PC-3 (cell line): ENCODE measurements at places on chromosomes 7 and 10.
A peak's percentile ranks its signal among the peaks of the same experiment; 100 is the strongest.

GRCh38 chr7:137753948-137754851, 92.6 kb downstream of the DGKI start:
- H3K27ac ChIP-seq: no peak overlapping the region
- H3K4me3 ChIP-seq: no peak overlapping the region
- H3K36me3 ChIP-seq: no peaks in the 10 kb centered on the region
- H3K4me1 ChIP-seq: no peaks in the 10 kb centered on the region

- no peak overlapping the region for H3K4me3 ChIP-seq
- no peak for DNase-seq
- no peaks in the 10 kb centered on the region for H3K4me1 ChIP-seq
Observed at GRCh38 chr7:265192-265997, 24.6 kb upstream of the FOXL3 start.

GRCh38 chr7:127252377-127252713, 396 bp downstream of the GRM8 start:
- H3K27ac ChIP-seq: no peak overlapping the region
- DNase-seq: no peak
- H3K4me1 ChIP-seq: peaks cover 13% of the 10 kb centered on the region

DNA sequence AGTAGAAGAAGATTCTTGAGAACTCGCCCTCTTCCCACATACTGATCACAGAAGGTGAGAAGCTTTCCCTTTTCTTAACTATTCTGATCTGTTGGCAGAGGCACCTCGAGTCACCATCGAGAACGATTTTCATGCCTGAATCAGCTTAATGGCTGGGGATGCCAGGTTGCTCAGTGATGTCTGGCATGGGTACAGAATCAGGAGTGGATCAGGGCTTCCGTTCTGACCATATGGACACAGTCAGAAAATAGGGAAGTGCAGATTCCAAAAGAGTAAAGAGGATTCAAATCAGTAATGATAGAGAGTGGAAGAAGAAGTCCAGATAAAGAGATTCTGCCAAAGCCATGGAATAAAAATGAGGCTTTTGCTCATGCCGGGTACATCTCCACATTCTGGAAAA, 52.0 kb upstream of the GRB10 start:
- peaks cover 67% of the 10 kb centered on the region for H3K4me1 ChIP-seq
- no peaks in the 10 kb centered on the region for H3K36me3 ChIP-seq
- no peak overlapping the region for H3K4me3 ChIP-seq
- no peaks in the 10 kb centered on the region for H3K27me3 ChIP-seq

DNA sequence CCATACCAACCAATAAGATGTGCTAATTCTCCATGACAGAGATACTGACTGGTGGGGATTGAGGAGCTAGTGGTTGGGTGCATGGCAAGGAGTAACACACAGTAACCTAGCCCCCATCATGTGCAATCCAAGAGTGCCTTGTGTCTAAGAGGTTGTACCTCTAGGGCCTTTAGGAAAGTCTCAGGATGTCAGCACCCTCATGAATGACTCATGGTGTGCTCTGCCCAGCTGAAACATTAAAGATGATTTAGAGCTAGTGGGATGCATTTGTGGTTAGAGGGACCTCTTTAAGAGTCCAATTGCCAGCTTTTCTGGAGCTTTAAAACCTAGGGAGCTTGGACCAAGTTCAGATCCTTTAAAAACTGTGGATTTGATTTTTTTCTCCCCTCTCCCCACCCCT, 181.1 kb downstream of the HERPUD2 start:
- no peaks in the 10 kb centered on the region for H3K4me1 ChIP-seq
- no peak overlapping the region for H3K27ac ChIP-seq
- no peak overlapping the region for H3K4me3 ChIP-seq
- peak; percentile 21 for DNase-seq
- H3K27me3 ChIP-seq: peaks cover 30% of the 10 kb centered on the region

DNA sequence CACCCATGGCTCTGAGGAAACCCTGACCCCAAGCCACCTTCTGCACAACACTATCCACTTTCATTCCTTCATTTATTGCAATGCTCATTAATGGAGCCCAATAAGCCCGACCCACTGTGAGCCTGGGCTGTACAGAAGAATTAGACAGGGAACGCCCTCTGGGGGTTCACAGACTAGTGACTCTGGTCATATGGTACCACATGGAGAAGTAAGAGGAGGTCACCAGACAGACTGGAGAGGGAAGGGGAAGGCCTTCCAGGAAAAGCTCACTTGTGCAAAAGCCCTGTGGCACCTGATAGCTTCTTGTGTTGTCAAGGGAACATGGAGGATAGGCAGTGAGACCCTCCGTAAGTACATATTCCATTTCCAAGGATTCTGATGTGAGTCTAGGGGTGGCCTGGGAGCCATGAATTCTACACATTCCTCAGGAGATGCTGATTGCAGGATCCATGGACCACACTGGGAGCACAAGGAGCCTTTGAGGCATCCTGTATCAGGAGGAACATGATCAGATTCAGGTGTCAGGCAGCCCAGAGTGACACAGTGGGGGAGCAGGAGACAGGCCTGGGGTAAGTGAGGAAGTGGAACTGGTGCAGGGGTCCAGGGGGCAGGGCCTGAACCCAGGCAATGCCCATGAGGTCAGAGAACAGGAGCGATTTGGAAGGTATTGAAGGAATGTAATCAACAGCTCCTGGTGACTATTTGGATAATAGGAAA, 19.9 kb downstream of the TMEM72 start:
- no peaks in the 10 kb centered on the region for H3K36me3 ChIP-seq
- DNase-seq: no peak
- no peaks in the 10 kb centered on the region for H3K4me1 ChIP-seq
- no peak overlapping the region for H3K4me3 ChIP-seq

GRCh38 chr10:34046506-34047034, 712.1 kb upstream of the NRP1 start:
- H3K27ac ChIP-seq: no peak overlapping the region
- DNase-seq: no peak
- H3K27me3 ChIP-seq: no peaks in the 10 kb centered on the region
- no peak overlapping the region for H3K4me3 ChIP-seq
- no peaks in the 10 kb centered on the region for H3K36me3 ChIP-seq

GRCh38 chr10:54139819-54140428, 661.1 kb downstream of the PCDH15 start:
- no peak overlapping the region for H3K27ac ChIP-seq
- DNase-seq: peak; percentile 28
- no peaks in the 10 kb centered on the region for H3K4me1 ChIP-seq
- no peak overlapping the region for H3K4me3 ChIP-seq
- H3K36me3 ChIP-seq: 0 out of 2 replicates have a peak, but pooled peaks cover 3% of the 10 kb centered on the region
- H3K27me3 ChIP-seq: no peaks in the 10 kb centered on the region

DNA sequence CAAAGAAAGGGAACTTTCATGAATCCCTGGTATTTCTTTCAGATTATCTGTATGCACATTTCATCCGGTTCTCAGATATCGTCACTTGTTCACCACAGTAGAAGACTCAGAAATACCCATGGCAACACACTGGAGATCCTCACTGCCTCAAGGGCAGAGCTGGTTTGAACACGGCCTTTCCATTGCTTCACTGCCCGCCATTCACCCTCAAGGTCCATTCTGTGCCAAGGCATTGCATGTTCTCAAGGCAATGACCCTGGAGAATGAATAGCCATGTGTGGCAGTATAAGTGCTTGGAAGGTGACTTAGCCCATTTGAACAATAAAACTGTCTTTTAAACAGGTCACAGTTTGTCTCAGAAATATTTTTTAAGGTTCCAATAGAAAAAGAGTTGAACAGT, 606.5 kb downstream of the IPMK start:
- no peaks in the 10 kb centered on the region for H3K4me1 ChIP-seq
- no peaks in the 10 kb centered on the region for H3K27me3 ChIP-seq
- no peak overlapping the region for H3K27ac ChIP-seq
- no peak overlapping the region for H3K4me3 ChIP-seq
- H3K36me3 ChIP-seq: no peaks in the 10 kb centered on the region
- no peak for DNase-seq

DNA sequence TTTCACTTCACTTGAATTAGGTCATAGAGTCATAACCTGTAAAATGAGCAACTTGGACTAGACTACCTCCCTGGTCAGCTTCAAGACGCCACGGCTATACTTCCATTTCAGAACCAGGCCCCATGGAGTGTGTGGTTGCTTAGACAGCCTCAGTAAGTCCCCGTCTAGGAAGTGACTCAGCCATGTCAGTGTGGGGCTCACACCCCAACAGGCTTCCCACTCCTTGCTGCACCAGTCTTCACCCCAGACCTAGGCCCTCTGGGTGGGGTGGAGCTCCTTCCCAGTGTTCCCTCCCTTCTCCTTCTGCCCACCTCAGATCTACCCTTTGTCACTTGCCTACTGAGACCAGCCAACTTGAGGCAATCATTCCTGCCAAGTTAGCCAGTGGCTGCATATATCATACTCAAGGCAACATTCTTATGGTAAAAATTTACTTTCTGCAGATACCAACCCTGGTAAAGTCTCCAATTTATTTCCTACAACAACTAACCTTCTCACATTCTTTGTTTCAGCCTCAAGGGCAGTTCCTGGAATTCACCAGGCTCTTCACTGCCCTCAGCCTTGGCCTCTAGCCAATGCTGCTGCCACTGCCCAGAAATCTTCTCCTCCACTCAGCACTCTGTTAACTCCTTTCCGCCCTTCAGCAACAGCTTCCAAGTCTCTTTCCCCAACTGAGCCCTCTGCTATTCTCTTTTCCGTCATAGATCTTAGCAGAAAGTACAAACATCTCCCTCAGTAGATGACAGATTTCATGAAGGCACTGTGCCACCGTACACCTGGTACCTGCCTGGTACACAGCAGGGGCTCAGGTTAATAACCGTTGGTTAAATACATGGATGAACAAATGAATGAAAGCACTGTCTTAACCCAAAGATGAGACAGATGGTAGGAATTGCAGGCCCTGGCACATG, 31.3 kb upstream of the ZNRF2 start:
- H3K4me1 ChIP-seq: no peaks in the 10 kb centered on the region
- DNase-seq: peak; percentile 11
- H3K27me3 ChIP-seq: no peaks in the 10 kb centered on the region
- no peak overlapping the region for H3K4me3 ChIP-seq
- no peak overlapping the region for H3K27ac ChIP-seq
- no peaks in the 10 kb centered on the region for H3K36me3 ChIP-seq

DNA sequence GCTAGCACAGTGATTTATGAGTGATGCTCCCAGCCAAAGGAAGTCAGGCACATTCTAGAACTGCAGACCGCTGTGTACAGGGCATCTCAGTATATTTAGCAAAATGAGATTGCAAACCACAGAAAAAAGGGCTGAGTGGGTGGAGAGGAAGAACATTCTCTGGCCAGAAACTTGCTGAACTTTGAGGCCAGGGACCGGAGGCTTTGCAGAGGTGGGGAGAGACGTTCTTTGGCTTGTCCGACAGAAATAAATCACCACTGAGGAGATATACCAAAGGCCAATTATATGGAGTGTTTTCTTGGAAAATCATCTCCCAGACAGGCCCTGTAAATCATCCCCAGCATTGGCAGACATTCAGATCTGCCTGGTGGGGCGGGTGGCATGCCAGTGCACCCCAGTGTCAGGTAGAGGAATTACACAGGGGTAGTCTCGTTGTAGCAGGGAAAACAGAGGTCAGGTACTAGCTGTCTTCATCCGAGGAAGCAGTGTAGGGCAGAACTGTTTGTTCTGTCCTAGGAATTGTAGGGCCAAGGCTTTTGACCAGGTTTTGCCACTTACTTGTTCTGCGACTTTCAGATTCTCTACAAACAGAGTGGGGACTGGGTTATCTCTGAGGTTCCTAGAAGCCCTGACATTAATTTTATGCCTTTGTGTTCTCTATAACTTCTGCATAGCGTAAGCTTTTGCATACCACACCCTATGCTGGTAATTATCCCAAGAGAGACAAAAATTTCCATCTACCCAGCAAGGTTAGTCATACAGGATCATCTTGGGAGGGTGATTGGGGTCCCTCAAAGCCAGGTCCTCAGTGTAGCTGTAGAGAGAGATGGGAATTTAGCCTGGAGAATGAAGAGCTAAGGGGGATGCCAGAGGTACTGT, 655.6 kb downstream of the LRMDA start:
- no peaks in the 10 kb centered on the region for H3K36me3 ChIP-seq
- H3K4me3 ChIP-seq: no peak overlapping the region
- peaks cover 47% of the 10 kb centered on the region for H3K27me3 ChIP-seq
- peak; percentile 98 for DNase-seq
- no peaks in the 10 kb centered on the region; the same call in 1 of the 2 replicates for H3K4me1 ChIP-seq

DNA sequence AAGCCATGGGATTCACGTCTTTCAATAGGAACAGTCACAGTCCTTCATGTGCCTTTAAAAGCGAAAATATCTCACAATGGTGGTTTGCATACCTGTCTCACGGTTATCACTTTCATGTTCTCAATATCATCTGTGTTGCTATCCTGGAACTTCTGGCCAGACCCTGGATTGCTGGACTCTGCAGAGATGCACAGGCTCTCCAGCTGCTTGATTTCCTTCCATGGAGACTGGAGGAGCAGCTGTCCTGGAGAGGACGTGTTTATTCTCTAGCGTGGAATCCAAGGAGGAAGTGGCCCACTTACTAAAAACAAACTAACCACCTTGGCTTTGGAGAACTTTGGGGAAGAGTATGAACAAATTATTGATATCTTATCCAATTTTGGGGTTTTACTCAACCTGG, 16.5 kb downstream of the BTBD16 start:
- H3K4me3 ChIP-seq: no peak overlapping the region
- no peak for DNase-seq

DNA sequence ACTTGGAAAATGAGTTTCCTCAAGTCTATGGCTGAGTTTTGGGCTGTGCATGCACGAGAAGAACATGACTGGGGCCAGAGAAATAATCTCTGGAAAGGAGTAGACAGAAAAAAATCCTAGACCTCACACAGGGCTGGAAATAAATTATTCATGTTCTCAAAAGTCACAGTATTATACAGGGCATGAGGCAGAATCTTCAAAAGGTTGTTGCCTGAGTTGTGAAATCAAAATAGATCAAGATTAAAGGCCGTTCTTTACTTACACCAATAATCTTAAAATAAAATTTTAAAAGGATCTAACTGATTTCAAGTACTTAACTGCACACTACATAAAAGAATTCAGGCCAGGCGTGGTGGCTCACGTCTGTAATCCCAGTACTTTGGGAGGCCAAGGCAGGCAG, 14.1 kb upstream of the CREM start:
- H3K36me3 ChIP-seq: no peaks in the 10 kb centered on the region
- H3K4me1 ChIP-seq: no peaks in the 10 kb centered on the region
- H3K4me3 ChIP-seq: no peak overlapping the region
- DNase-seq: no peak

GRCh38 chr7:7251742-7252141, 69.4 kb downstream of the C1GALT1 start:
- no peak overlapping the region for H3K4me3 ChIP-seq
- H3K27ac ChIP-seq: no peak overlapping the region
- DNase-seq: no peak
- no peaks in the 10 kb centered on the region for H3K27me3 ChIP-seq

DNA sequence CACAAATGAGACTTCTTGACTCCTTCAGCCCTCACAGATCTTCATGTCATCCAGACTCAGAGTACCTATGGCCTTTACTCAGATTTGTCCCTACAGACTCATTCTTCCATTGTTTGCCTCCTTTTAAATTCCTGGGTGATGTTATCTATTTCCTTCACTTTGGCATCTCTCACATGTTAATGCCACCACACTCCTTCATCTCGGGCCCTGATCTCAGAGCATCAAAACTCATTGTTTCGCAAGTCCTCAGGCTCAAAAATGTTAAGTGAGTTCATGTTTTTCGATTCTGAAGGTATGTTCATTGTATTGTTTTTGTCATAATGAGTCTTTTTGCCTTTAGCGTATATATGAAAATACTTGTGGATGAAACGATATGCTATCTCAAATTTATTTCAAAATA, 62.3 kb upstream of the AHR start:
- H3K4me3 ChIP-seq: no peak overlapping the region
- H3K36me3 ChIP-seq: no peaks in the 10 kb centered on the region
- DNase-seq: no peak
- H3K27ac ChIP-seq: peak overlapping the region; percentile 17; the same call in 1 of the 2 replicates
